ENCODE measurements at places on chromosomes 5 and 9.

DNA sequence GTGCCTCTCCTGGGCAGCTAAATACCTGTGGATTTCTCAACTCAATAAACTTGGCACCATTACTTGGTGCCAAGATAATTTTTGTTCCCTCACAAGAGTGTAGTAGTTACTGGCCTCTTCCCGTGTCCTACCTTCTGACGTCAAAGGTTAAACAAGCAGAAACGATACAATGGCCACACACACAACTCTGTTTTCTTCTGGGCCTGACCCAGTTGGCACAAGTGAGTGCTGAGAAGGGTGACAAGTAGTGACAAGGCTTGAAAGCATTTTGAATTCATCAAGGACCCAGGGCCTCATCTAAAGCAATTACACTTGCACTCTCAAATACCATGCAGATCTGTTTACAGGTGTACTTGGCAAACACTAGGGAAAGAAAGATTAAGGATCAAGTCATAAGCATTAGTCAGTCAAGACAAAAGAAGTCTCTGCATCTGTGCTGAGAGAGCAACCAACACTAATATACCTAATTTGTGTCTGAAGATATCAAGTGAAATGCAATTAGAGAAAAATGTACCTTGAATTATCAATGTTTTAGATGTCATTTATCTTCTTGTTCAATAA lies 30.8 kb downstream of the RASEF start:
- no peak for DNase-seq

GRCh38 chr5:89282554-89283510 lies 399.8 kb upstream of the MEF2C start:
- no peak for DNase-seq

- DNase-seq: peak; percentile 64
Observed at GRCh38 chr5:27652505-27652904, 614.1 kb upstream of the CDH9 start.

- DNase-seq: no peak
Observed at GRCh38 chr5:38423276-38424147, 132.9 kb downstream of the LIFR start.

DNA sequence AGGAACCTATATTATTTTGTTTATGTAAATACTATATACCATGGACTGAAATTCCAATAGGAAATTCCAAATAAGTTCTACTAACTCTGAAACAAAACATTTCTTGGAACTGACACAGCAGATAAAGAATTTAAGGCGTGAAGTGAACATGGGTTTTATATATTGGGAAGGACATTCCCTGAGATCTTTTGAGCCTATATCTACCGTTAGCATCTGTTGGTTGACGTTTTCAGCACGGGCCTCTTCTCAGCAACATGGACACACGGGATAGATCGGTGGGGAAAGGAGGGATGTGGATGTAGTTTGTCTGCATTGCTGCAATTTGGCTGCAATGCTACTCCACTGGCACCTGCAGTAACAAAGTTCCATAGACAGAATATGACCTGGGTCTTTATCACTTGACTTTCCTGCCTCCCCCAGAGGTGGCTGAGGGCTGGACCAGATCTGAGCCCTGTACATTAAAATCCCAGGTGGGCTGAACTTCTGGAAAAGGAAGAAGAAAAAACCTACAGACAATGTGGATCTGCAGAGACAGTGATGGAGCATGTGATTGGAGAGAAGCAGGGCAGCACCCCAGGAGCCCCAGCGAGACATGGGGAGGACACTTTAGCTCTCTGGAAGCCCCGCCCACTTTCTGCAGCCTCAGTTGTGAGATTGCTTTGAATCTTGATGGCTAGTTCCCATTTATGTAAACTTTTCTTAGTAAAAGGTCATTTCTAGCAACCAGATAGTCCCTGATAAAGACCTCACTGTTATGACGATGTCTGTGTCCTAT lies 91.2 kb upstream of the CPEB4 start:
- no peak for DNase-seq

GRCh38 chr9:91845879-91846278 lies 104.1 kb downstream of the ROR2 start:
- no peak for DNase-seq

DNA sequence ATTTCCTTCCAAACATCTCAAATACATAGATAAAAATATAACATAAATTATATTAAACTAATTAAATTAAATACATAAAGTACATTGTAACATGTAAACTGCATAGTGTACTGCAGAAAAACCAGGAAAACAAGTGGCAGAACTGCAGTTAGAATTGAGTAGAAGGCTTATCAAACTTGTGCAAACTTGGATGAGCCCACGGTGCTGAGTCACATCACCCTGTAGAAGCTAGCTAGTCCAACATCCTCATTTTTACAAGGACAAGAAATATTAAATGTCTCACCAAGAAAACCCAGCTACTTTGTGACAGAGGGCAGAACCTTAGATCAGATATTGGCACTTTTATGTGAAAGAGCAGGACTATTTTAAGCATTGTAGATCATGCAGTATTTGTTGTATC lies 807.9 kb upstream of the NUDT12 start:
- no peak for DNase-seq
